ENCODE measurements at places on chromosomes 3 and 15.

GRCh38 chr15:67063689-67064606 is 1.5 kb upstream of the SMAD3 start:
- no peak for DNase-seq

GRCh38 chr15:53759411-53759931 is at the start of gene WDR72:
Gene WDR72, minus strand, starts transcription at chr15:53759663. Its CDS starts 26,514 bp downstream, at chr15:53733149.
- no peak for DNase-seq

- DNase-seq = no peak
Observed at GRCh38 chr3:71695000-71695482, 30.2 kb downstream of the EIF4E3 start.

DNA sequence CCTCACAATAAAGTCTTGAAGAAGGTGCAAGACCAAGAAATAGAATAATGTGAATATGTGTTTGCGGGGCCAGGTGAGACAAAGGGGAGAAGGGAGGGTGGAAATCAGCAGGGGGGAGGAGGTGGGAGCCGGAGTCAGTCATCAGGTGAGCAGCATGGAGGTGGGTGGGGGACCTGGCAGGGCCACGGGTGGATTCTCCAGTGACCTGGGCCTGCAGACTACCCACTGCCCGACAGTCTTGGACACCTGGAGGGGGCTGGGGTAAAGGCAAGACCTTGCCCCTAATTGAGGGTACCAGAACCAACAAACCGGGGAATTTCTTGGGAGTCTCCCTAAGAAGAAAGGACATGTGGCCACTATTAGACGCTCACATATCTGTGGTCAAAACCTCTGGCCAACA is 95.8 kb downstream of the CHSY1 start:
- no peak for DNase-seq

DNA sequence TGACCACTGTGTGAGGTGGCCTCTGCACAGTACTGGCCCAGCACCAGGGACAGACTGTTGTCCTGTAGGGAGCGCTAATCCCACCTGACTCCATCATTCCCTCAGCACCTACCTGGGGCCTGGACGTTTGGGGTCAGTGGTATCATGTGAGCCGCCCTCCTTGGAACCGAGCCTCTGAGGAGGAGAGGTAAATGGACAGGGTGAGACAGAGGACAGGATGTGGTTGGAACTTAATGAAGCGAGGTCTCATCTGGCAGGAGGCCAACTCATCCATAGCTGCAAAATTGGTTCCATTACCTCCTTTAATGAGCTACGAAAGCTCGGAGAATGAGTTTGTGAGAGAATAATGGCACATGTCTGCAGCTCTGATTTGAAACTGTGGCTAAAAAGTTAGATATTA is 13.9 kb downstream of the MAPKAPK3 start:
- no peak for DNase-seq

GRCh38 chr15:101446518-101447167 is 42.9 kb downstream of the PCSK6 start:
- no peak for DNase-seq

- no peak for DNase-seq
Observed at GRCh38 chr3:12255393-12255792, 33.5 kb upstream of the PPARG start.

DNA sequence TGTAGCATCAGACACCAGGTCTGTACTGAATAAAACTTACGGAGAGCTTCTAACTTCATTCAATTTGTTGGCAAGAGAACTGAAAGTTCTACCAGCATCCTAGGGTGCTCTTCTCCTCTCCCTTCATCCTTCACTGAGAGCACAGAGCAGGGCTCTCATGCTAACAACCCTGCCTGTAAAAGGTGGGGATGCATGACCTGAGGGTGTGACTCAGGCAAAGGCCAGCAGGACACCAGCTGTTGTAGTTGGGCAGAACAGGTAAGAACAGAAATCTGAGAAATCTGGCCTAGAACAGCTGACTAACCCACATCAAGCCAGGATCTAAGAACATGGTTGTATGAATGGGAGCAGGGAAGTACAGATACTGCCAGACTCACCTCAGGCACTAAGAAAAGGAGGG is 64.2 kb downstream of the MYLK start:
- no peak for DNase-seq

GRCh38 chr3:173066044-173067004 is 74.7 kb downstream of the SPATA16 start:
- DNase-seq = no peak

- DNase-seq = peak; percentile 20
Observed at GRCh38 chr3:48157950-48158376, 30.3 kb downstream of the CDC25A start.

- no peak for DNase-seq
Observed at GRCh38 chr3:117171124-117171523, 461.5 kb downstream of the TUSC7 start.

- DNase-seq = peak; percentile 48
Observed at GRCh38 chr15:52567871-52568600, 794 bp downstream of the ARPP19 start.

- DNase-seq = no peak
Observed at GRCh38 chr3:11610044-11610671, 33.6 kb downstream of the VGLL4 start.

GRCh38 chr3:34111361-34111760 is 312.9 kb downstream of the PDCD6IP start:
- DNase-seq = no peak

GRCh38 chr15:31304751-31305365 is 21.8 kb upstream of the KLF13 start:
- peak; percentile 32 for DNase-seq

DNA sequence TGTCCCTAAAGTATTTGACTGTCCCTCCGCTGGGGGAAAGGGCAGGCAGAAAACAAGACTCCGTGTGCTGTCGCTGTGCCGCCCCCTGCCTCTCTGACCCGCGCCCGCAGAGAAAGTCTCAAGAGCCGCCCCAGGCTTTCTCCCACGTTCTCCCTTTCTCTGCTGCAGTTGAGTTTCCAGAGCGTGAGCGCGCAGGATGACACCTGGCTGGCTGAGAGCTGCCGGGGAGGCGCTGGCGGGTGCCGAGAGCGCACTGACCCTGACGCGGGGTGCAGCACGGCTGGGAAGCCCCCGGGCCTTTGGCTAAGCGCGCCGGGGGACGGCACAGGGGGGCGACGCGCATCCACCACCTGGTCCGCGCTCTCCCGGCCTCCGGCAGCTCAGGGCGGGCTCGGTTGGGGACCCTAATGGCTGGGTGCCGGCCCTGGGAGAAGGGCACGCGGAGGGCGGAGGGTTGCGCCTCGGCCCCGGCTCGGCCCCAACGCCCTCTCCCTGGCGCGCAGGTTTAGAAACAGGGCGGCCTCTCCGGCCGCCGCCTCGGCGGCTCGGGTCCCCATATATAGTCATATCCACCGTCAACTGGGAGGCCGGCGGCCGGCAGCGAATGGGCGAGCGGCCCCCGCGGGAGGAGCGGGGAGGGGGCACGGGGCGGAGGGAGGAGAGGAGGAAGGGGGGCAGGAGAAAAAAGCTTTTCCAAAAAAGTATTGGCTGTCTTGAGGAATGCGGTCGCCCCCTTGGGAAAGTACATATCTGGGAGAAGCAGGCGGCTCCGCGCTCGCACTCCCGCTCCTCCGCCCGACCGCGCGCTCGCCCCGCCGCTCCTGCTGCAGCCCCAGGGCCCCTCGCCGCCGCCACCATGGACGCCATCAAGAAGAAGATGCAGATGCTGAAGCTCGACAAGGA is at the start of gene TPM1:
Gene TPM1, plus strand, starts transcription at position 774 of the 903 bp plus-strand sequence. Its CDS starts 83 bp downstream, at position 857.
- DNase-seq = no peak

GRCh38 chr15:96352604-96353405 is 22.3 kb downstream of the NR2F2 start:
- no peak for DNase-seq

DNA sequence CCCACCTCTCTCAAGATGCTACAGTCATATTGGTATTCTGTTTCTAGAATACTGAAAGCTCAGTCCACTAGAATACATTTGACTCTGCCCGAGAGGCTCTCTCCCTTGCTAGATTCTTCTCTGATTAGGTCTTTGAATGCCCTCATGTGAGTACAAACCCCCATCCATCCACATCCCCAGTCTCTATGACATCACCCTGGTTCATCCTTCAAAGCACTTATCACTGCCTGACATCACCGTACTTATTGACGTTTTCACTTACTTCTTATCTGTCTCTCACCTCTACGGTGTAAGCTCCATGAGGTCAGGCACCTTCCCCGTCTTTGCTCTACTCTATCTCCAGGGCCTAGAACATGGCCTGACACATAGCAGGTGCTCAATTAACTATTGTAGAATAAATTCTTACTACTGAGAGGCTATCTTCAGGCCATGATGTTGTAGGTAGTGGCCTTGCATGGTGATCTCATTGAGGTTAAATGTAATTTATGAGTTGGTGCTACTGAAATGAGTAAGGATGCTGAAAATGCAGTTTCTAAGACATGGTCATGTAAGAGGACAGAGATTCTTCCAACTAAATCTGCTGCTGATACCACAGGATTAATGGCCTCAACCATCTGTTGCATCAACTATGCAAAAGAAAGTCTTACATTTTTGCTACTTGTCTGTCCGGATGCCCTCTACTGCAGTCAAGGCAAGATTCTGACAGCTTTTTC is 26.8 kb downstream of the EOGT start:
- no peak for DNase-seq

- no peak for DNase-seq
Observed at GRCh38 chr3:60636846-60637245, 614.4 kb downstream of the FHIT start.

DNA sequence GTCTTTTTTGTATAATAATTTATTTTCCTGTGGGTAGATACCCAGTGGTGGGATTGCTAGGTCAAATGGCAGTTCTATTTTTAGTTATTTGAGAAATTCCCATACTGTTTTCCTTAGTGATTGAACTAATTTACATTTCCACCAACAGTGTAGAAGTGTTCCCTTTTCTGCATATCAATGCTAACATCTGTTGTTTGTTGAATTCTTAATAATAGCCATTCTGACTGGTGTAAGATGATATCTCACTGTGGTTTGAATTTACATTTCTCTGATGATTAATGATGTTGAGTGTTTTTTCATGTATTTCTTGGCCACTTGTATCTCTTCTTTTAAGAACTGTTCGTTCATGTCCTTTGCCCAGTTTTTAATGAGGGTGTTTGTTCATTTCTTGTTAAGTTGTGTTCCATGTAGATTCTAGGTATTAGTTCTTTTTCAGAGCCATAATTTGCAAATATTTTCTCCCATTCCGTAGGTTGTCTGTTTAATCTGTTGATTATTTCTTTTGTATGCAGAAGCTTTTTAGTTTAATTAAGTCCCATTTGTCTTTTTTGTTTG is 713.3 kb upstream of the EPHA6 start:
- DNase-seq = no peak

DNA sequence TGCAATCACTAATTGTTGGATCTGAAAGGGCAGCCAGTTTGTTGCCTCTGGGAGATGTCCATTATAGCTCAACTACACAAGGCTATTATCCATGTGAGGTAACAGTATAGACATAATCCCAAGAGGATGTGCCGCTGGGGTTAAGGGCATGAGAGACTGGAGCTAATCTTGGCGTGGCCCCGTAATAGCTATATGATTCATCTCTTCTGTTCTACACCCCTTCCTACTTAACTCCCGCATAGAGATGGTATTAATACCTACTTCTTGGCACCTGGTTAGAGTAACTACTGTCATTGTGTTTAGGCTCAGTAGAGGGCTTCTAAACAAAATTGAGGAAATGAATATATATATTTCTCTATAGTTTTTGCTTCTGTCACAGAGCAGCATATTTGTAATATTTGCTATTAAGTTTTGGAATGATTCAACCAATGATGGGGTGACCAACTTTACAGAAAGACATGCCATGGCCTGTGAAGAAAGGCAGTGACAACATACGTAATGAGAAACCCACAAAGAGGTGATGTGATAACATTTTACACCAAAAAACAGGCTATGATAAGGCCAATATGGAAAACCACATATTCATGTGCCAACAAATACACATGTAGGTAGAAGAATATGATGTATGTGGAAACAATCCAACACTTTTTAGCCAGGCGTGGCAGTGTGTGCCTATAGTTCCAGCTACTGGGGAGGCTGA is 76.8 kb upstream of the DPH6 start:
- DNase-seq = no peak

- DNase-seq = no peak
Observed at GRCh38 chr15:36401586-36401966, 177.8 kb upstream of the CDIN1 start.

- no peak for DNase-seq
Observed at GRCh38 chr15:68666120-68666811, 87.5 kb downstream of the CORO2B start.

- no peak for DNase-seq
Observed at GRCh38 chr3:105869861-105870755, 1.3 kb upstream of the CBLB start.

GRCh38 chr3:169430707-169431404 is 232.7 kb downstream of the MECOM start:
- DNase-seq = no peak

- no peak for DNase-seq
Observed at GRCh38 chr3:128814519-128815317, 64.7 kb upstream of the ACAD9 start.
